ENCODE measurements at places on chromosomes 16 and 17.

GRCh38 chr16:11476676-11477075 lies 110.0 kb downstream of the LITAF start:
- no peak for DNase-seq

DNA sequence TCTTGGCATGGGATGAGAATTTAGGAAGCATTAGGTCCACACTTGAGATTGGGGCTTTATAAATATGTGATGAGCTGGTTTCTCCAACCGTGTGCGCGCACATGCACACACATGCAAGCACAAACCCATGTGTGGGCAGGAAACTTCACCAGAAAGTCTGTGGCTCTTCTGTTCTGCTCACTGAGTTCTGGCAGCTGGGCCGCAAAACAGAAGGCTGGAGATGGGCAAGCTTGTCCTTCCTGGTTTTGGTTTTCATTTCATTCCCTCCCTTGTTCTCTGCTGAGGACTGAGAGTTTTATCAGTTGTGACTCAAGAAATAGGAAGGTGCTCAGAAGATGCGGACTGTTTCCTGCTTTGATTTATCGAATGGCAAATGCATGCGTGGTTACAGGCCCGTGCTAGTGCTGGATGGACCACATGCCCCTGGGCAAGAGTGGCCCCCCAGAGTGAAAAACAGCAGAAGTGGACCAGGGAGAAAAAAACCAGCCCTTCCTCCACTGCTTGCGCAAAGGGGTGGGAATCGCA lies 14.1 kb downstream of the MAP3K14 start:
- no peak for DNase-seq

DNA sequence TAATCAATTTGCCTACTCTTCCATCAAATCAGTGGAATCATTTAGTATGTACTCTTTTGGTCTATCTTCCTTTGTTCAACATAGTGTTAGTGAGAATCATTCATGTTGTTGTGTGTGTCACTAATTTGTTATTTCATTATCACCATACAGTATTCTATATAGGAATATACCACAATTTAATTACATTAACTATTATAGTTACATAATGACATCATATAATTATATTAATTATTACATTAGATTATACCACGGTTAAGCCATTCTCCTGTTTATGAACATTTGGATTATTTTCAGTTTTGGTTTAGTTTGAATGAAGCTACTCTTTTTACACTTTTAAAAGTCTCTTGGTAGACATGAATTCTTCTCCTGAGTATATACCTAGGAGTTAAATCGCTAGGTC lies 40.4 kb downstream of the MYO1D start:
- DNase-seq, result no peak

DNA sequence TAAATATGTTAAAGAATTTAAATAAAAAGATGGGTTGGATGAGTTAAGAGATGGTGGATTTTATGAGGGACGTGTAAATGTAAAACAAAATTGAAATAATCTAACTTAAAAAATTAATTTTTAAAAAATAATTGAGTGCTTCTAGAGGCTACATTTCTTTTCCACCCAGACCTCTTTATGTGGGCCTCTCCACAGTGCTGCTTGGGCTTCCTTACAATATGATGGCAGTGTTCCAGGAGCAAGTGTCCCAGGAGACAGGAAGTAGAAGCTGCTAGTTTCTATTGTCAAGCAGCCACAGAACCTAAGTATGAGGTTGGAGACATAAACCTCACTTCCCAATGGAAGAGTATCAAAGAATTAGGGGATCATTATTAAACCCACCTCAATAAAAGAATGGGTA lies 205.7 kb upstream of the CPHXL start:
- no peak for DNase-seq

- DNase-seq, result no peak
Measured at GRCh38 chr16:17333229-17333628, 137.5 kb downstream of the XYLT1 start.

DNA sequence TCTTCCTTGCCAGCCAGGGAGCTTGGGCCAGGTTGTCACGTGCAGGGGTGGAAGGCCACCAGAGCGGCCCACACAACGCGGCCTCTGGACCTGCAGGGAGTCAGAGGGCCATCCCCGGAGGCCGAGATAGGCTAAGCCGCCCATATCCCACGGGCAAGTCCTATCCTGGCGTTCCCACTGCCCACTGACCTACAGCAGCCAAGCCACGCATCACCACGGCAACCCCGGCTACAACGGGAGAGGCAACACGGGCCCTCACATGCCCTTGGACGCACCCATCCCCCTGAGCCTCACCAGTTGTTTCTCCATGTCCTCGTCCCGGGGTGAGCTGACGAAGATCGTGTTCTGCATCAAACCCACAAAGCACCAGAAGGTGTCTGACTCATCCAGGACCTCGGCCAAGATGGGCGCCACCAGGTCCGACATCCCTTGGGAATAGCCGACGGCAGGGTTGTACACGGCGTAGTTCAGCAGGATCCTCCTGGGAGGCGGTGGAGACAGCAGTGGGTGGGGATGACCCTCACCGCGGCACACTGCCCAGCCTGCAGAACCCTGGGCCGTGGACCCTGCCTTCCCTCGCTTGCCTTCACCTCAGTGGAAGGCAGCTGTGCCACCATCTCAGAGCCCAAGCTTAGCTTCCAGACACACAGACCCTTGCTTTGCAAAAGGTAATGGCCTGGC lies 88.2 kb downstream of the TBC1D16 start:
- no peak for DNase-seq

DNA sequence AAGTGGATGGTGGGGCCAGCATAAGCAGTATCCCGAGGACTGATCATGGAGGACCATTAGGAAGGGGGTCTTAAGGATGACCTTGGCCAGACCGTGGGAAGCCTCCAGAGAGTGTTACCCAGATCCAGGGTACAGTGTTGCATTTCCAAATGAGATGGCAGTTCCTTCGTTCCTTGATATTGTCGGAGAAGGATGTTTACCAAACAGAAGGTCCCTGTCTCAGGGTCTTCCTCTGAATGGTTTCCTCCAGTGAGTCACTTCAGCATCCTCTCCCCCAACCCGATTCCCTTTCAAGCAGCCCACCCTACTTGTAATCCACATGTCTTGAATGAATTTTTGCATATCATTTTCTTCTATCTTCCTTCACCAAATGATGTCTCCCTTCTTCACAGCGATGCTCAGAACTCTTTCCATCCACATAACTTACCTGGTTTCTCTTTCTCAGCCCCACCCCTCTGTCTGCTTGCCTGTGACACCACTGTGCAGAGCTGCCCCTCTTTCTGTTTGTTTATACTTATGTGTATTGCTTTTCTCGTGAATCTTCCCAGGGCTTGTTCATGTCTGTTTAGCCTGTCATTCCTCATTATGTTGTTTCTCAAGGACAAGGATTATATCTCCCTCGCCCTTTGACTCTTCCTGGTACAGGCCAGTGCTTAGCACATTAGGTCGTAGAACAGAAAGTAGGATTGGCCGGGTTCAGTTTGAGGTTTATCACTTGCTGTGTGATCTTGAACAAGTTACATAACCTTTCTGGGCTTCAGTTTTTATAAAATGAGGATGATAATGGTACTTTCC lies 5.7 kb downstream of the GOSR2 start:
- DNase-seq, result no peak

DNA sequence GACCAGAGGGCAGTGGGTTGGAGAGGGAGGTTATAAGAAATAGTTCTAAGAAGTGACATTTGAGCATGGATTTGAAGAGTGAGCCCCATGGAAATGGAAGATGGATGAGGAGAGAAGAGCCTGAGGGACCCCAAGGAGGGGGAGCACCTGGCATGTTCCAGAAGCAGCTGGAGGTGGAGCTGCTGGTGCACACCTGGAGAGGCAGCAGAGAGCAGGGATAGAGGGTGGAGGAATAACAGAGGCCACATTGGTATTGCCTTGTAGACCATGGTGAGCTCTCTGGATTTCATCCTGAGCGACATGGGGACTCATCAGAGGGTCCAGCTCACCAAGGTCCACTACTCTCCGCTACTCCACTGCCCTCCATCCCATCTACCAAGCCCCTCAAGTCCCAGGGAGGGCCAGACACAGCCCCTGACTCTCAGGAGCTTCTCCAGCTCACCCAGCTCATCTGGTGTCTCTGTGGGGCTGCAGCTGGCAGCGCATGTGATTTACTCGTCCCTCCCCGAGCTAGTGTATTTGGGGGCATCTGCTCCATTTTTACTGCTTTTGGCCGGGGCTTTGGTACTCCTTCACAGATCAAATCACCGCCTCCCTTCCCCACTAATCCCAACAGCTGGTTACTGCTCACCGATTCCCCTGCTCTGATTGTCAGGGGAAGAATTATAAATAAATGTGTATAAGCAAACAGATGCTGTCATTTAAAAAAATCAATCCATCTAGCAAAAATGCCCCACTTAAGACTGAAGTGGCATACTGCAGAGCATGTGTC lies 22.1 kb upstream of the KDM8 start:
- DNase-seq, result no peak

DNA sequence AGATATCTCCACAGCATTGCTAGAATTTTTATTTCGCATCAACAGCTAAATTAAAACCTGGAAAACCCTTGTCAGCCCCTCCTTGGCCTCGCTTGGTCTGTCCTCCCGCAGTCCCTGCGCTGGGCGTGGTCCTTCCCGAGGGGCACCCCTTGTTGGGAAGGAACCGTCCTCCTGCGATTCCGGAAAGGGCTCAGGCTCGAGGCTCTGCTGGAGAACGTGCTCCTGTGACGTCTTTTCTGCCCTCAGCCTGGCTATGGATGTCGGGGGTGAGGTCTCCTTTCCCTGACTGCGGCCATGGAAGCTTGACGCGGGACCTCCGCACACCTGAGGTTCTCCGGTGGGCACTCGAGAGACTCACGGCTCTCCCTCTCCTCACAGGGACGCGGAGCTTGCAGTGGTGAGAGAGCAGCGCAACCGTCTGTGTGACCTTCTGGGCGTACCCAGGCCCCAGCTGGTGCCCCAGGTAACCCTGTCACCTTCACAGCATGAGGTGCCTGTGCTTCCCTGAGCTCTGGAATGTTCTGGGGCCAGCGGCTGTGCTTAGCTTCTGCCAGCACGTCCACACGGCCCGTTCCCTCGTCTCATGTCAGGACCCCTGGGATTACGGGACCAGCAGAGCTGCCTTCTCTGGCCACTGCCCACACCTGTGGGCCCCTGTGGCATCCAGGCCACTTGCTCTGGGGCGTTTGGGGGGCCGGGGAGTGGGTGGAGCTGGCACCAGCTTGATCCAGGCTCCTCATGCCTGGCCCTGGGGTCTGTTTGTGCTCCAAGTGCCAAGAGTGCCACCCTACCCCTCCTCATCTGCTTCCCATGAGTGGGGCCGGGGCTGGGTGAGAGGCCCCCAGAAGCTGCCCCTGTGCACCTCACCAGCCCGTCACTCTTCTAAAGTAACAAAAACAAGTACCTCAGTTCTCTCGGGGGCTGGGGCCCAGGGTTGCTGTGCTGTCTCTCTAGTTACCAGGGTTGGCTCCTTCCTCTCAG lies 101.5 kb upstream of the ZNF750 start:
- no peak for DNase-seq

- DNase-seq, result peak; percentile 18
Measured at GRCh38 chr16:27790546-27791403, 240.8 kb downstream of the KATNIP start.

- DNase-seq, result no peak
Measured at GRCh38 chr17:55318081-55318480, 53.3 kb downstream of the HLF start.

DNA sequence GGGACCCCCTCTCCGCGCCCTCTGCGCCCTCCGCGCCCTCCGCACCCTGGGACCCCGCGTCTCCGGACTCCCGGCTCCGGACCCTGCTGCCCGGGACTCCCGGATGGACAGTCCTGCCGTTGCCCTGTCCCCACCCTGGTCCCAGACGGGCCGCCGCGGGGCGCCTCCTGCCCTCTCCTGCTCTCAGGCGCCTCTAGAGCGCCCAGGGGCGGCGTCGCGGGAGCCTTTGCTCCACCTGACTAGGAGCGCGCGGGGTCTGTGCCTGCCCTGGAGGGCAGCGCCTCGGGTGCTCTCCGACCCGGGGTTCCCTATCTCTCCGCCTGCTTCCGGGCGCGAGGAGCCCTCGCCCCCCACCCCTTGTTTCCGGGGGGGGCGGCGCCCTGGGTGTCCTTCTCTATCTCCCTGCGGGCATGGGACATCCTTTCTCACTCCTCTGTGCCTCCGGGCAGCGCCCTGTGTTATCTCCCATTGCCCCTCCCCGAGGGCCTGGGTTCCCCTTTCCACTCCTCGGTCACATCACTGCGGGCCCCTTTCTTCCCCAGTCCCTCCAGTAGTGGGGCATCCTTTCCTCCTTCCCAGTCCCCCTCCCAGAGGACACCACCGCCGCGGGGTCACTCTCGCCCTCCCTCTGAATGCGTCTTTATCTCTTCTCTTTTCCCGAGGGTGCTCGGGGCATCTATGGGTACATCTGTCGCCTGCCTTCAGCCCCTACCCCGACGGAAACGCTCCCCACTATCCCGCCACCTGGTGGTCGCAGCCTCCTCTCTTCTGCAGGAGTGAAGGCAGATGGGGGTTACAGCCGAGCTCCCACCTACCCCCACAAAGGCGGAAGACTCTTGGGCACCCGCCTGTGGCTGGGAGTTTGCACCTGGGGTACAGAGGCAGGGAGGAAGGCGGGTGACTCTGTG lies 875 bp downstream of the PRKCB start:
- no peak for DNase-seq

- no peak for DNase-seq
Measured at GRCh38 chr16:79045191-79045590, 555.3 kb downstream of the MAF start.

GRCh38 chr17:81641825-81642489 lies 5.0 kb downstream of the TSPAN10 start:
- no peak for DNase-seq

DNA sequence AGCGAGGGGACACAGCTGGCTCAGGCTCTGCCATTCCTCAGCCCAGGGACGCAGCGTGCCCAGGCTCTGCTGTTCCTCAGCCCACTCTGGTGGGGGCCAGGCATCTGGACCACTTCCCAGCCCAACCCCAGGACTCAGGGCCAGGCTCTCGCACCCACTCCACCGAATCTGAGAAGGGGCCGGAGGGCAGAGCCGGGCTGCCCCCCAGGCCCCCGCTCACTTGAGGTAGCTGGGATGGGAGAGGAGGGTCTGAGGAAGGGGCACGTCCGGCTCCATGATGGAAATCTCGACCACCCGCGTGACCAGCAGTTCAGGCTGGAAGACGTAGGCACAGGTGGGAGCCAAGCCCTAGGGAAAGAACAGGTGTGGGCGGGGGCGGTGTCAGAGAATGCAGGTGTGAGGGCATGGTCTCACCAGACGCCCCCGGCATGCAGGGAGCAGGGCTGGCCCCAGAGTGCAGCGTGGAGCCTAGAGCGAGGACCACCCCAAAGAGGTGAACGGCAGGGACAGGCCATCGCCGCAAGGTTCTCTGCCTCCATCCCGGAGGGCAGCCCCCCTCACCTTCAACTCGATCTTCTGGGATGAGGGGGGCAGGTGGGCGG lies 4.9 kb downstream of the PGAP6 start:
- DNase-seq, result no peak

GRCh38 chr17:7313890-7314718 lies 1.1 kb downstream of the GPS2 start:
- no peak for DNase-seq

GRCh38 chr17:65047941-65048340 lies 8.6 kb downstream of the GNA13 start:
- DNase-seq, result no peak
